ENCODE measurements at places on chromosomes 11 and 22. TPM values are rescaled to one million over a fixed set of nuclear protein-coding genes. Genes with fewer than 3 reads are reported as not detected.

B3GAT1 gene
- total RNA-seq, result 0.53 TPM

RBMXL2 gene
- 0.24 TPM for total RNA-seq

SLC7A4 gene
- total RNA-seq, result not detected

OR4D5 gene
- not detected for total RNA-seq

GLYATL2 gene
- not detected for total RNA-seq

OR5B21 gene
- total RNA-seq, result not detected

EXT2 gene
- total RNA-seq, result 43.1 TPM

MS4A4E gene
- 0.33 TPM for total RNA-seq

Data from K562 (cell line).